Activated CD4-positive, CD25-positive, alpha-beta regulatory T cell treated with anti-CD3 and anti-CD28 coated beads, Interleukin-2, amount 50 U/mL, for 24 hours (primary cell): ENCODE measurements at places on chromosomes 4 and X.

- ATAC-seq = no peak
Measured at GRCh38 chr4:2177443-2178093, 64.4 kb downstream of the HAUS3 start.

DNA sequence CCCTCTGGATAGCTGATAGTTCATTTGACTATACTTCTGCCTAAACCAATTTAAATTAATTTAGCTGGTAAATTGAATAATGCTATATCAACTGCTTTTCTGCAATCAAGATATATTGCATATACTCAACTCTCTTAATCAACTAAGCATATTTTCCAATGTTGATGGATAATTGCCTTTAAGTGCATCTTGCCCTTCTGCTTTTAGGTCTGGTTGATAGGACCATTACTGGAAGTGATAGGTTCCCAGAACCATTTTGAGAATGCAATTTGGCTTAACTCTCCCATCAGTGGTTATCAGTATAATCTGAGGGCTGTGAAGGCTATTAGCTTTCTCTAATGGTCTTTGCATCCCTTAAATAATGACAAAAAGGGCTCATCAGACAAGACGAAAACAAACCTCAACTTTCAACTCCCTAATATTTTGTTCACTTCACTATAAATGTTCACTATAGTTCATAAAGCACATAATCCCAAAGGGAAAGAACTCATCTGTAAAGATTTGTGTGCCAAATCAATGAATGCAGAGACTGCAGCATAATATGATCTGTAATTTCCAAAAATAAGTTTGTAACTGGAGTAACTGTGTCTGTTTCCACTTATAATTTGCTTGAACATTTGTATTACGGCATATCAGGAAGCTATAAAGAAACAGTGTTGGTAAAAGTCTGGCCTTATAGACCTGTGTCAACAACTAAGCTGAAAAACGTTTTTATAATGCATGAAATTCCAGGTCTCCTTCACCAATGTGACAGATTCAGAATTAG lies 273.6 kb downstream of the FBXO8 start:
- no peak for ATAC-seq

- ATAC-seq = no peak
Measured at GRCh38 chrX:17833954-17834353, 27.1 kb downstream of the RAI2 start.

DNA sequence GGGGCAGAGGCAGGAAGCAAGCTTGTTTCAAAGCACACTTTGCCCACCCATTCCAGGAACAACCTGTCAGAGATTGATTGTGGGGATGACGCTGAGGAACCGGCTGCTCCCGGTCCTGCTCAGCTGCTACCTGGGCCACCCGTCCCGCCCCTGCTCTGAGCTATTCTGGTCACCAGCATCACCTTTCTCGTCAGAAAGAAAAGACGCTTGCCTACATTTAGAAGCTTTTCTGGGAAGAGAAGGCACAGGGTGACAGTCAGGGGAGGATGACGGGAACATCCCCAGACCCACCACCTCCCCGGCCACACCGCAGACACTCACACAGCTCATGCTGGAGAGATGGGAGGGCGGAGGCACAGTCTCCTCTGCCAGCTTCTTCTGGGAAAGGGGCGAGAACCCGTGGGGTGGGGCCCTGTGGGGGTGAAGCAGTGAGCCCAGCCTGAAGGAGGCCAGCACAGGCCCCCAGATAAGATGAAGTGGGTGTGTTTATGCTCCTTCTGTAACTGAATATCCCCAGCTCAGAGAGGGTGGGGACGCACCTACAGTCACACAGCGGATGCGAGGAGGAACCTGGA lies 81.8 kb downstream of the CPZ start:
- ATAC-seq = no peak
